ENCODE measurements at places on chromosomes 6 and 20.

- no peak for DNase-seq
Observed at GRCh38 chr20:47359530-47360296, 3.2 kb upstream of the ZMYND8 start.

DNA sequence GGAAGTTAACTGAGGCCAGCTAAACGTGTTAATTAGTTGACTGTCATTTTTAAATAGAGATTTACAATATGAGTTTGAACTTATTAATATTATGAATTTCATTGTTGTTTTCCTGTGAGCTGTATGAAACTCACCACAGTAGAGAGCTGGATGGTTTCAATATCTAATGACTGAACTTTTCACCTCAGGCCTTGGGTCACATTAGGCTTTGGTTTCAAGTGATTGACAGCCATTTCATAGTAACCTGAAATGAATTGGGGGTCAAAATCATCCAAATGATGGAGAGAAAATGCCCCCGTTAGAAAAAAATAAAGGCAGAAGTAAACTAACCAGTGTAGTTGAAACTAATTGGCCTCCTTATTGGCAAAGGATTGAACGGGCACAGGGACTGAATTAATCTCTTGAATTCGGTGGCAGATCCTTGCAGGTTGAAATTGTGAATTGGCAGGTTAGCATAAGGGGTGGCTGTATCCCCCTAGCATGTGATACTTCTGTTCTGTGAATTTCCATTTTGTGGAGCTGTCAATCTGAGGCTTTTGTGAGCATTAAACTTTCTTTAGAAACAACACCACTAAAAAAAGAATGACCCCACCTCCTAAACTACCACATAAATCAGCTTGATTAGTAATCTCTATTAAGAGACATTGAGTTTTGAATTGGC is 155.1 kb upstream of the MMS22L start:
- DNase-seq: no peak

GRCh38 chr20:54469952-54470351 is 5.4 kb upstream of the DOK5 start:
- no peak for DNase-seq

GRCh38 chr20:46333161-46333991 is 25.1 kb upstream of the CDH22 start:
- DNase-seq: no peak

GRCh38 chr6:49142421-49143151 is 320.5 kb downstream of the MMUT start:
- no peak for DNase-seq

DNA sequence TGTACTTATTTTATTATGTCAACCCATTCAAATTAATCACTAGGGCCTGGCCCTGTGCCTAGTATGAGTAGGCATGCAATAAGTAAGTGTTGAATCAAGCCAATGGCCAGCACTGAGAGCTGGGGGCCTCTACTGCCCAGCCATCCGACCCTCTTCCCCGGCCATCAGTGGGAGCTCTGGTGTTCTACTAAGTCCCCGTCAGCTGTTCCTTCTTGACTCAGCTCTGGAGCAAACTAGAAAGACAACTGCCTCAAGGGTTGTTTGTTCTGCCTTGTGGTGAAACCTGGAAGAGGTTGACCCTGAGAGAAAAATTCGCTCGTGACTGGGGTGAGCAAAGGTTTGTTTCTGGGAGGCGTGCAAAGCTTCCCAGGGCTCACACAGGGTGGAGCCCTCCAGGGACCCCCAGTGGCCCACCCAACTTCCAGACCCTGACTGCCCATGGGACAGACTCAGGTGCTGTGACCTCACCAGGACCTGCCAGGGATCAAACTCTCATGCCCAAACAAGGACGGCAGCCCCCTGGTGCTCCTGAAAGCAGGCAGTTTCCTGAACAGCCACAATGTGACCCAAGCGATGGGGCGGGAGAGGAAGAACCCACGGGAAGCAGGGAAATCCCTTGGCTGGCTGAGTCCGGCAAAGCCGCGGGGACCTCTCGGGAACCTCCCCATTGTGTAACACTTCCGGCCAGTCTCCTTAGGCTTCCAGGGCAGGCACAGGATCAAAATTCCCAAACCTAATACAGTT is 50.4 kb downstream of the BANF2 start:
- no peak for DNase-seq

DNA sequence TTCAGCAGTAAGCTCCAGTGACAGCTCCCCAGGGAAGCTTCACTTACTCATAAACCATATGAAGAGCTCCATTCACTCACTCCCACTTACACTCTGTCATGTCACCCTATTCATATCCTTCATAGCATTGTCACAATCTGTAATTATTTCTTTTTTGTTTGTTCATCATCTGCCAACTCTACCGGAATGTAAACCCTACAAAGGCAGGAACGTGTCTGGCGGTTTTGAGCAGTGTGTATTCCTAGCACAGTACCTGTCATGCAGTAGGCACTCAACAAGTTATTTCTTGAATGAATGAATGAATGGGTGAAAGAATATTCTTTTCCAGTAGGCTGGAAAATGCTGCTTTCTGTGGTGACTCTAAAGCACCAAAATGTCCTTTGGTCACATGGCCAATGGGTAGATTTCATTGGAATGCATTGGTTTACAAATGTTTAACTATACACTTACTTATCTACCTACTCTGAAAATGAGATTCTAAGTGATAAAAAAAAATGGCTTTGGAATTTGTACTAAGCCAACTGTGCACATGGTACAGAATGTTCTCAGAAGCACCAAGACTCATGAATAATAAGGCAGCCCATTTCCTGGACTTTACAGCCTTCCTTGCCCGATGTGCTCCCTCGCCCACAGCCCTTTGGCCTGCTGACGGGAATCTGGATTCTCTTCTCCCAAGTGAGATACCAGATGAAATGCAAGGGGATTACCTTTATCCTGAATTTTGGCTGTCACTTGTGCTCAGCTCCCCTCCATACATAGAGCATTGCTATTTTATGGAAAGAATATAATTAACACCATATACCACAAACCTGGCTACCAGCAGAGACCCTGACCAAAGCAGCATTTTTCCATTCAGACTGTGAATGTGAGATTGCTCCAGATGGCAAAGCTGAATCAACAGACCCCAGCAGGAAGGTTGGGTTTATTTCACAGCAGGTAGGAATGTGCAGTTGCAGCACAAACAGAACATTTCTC is 273.3 kb downstream of the ALDH8A1 start:
- no peak for DNase-seq

DNA sequence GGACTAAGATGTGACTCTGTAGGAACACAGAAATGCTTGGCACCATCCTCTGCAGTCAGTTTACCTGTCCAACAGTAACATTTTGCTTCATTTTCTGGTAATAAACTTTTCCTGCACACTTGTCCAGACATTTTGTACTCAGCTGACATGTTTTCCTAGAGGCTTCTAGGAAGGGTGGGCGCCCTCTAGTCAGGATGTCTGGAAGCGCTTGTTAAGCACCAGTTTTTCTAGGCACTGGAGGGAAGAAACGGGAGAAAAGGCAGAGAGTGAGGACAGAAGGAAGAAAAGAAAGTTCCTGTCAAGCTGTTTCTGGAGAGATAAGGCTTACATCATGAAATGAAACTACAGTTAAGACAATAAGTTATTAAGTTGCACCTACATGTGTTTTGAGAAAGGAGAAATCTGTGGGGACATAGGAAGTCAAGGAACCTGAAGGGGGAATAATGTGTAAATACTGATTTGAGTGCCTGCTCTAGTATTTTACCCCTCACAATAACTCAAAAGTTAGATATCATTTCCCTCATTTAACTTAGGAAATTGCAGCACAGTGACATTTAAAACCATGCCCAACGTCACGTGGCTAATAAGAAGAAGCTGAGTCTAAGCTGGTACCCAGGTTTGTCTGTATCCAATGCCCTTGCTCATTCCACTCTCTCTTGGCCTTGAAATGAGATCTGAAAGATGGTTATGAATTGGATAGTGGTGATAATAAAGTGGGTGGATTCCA is 42.7 kb upstream of the TNFRSF21 start:
- no peak for DNase-seq
